Activated naive CD4-positive, alpha-beta T cell treated with anti-CD3 and anti-CD28 coated beads, Interleukin-2, amount 10 ng/mL, durations not matched to agents 5 hours and 36 hours (primary cell): ENCODE measurements at places on chromosomes 1 and 21. TPM values are rescaled to one million over a fixed set of nuclear protein-coding genes. Genes with fewer than 3 reads are reported as not detected.

PRXL2B gene
- 34.6 TPM for total RNA-seq

TSSK3 gene
- total RNA-seq: 1.1 TPM

TCHHL1 gene
- total RNA-seq: not detected

WNT2B gene
- not detected for total RNA-seq

CELF3 gene
- total RNA-seq: not detected

TRAPPC3 gene
- 55.6 TPM for total RNA-seq

CA6 gene
- 2.4 TPM for total RNA-seq
